ENCODE measurements at places on chromosomes 11 and 22.

GRCh38 chr11:132742929-132743328, 789.4 kb downstream of the OPCML start:
- no peak for DNase-seq

- DNase-seq, result no peak
Measured at GRCh38 chr11:115067471-115067870, 389.1 kb downstream of the NXPE2 start.

- DNase-seq, result no peak
Measured at GRCh38 chr11:18761741-18762140, 29.9 kb downstream of the PTPN5 start.

DNA sequence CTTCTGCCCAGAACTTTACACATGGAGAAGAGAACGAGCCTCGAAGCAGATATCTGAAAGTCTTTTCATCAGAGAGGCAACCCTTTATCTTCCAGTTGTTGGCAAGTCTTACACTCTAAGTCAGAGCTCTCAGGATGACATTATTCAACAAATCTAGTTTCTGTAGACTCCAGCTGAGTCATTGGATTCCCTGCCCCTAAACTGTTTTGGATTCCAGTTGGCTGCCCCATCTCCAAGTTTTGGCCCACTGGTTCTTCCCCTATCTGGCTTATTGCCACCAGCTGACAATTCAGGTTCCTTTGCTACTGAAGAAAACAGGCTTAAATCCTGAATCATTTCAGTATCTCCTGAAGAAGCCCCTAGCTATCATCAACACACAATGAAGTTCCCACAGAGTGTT, 14.2 kb downstream of the SAAL1 start:
- no peak for DNase-seq

GRCh38 chr11:114820621-114821020, 142.3 kb downstream of the NXPE2 start:
- DNase-seq, result no peak

DNA sequence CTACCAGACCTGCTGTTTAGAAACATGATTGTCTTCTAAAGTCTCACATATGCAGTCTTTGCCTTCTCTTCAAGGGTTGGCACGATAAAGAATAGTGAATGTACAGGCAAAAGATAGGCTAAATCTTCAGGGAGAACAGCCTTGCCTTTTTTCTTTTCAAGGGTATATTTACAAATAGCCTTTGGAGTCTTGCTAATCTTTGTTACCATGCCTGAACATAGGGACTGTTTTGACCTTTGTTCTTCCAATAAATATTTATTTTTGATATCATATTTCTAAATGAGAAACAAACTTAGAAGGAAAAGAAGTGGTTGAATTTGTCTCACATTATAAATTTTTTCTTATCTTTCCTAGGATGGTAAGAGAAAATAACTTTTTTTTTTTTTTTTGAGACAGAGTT, 12.7 kb downstream of the CSTPP1 start:
- no peak for DNase-seq

DNA sequence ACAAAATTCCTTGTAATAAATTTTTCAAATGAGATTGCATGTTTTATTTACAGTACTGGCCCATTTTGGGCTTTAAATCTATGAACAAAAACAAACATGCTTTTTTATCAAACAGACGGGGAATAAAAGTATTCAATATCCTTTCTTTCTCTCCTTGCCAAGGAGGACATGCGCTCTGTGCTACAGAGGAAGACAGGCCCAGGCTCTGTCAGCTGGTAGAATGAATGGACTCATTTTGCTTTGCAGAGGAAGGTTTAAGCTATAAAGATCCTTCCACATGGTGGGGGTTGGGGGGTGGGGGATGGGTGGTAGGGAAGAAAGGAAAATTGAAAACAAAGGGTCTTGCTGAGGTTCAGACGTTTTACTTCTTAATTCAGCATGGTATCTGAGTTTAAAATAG, 575.6 kb downstream of the INSC start:
- DNase-seq, result no peak

DNA sequence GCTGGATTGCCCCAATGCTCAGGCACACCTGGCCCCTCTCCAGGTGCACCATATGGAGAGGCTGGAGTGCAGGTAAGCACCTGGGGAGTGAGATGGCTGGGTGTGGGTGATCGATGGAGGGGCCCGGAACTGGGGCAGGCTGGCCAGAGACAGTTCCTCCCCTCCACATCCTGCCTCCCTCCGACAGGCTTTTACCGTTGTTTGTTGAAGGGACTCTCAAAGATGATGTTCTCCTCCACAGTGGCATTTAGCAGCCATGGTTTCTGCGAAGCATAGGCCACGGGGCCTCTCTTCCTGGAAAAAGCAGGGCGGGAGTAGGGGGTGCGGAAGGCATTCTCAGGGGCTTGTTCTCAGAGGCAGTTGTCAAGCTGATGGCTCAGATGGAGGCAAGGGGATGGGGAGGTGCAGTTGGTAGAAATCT, 25.9 kb upstream of the KCNJ11 start:
- no peak for DNase-seq

DNA sequence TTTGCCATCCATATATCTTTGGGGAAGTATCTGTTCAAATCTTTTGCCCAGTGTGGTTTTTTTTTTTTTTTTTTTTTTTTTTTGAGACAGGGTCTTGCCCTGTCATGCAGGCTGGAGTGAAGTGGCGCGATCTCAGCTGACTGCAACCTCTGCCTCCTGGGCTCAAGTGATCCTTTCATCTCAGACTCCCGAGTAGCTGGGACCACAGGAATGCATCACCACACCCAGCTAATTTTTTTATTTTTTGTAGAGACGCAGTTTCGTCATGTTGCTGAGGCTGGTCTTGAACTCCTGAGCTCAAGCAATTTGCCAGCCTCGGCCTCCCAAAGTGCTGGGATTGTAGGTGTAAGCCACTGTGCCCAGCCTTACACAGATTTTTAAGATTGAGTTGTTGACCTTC, 4.8 kb upstream of the FAM118A start:
- no peak for DNase-seq

- DNase-seq, result no peak
Measured at GRCh38 chr11:64839887-64840782, 4.3 kb downstream of the CDC42BPG start.

- DNase-seq, result no peak
Measured at GRCh38 chr11:104772806-104773241, 125.4 kb downstream of the CASP12 start.

- DNase-seq, result peak; percentile 90
Measured at GRCh38 chr11:77107950-77108349, 5.3 kb downstream of the OMP start.

DNA sequence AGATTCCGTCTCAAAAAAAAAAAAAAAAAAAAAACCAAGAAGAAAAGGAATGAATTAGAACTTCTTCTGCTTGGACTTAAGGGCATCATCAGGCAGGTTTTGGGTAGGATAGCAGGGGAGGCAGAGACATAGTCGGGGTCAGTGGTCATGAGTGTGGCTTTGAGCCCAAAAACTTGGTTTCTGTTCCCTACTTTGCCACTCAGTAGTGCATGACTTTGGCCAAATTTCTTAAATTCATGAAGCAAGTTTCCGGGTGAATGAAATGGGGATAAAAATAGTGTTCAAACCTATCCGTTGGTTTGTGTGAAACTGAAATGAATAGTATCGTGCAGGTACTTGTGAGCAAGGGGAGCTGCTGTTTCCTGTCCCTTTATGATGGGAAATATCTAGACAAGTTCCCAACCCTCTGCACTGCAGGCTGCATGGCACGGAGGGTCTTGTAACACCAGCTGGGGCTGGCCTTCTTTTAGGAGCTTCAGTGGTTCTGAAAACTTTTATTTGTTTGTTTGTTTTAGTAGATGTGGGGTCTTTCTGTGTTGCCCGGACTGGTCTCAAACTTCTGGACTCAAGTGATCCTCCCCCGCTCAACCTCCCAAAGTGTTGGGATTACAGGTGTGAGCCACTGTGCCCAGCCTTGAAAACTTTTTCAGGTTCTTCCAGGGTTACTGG, 18.4 kb downstream of the NEAT1 start:
- peak; percentile 27 for DNase-seq

DNA sequence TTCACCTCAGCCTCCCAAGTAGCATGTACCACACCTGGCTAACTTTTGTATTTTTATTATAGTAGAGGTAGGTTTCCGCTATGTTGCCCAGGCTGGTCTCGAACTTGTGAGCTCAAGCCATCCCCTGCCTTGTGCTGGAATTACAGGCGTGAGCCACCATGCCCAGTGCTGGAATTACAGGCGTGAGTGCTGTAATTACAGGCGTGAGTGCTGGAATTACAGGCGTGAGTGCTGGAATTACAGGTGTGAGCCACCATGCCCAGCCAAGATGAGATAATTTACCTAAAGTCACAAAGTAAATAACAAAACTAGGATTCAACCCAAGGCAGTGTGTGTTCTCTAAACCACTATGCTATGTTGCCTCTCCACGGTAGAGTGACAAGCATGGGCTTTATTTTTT, 3.6 kb upstream of the UBXN1 start:
- no peak for DNase-seq

DNA sequence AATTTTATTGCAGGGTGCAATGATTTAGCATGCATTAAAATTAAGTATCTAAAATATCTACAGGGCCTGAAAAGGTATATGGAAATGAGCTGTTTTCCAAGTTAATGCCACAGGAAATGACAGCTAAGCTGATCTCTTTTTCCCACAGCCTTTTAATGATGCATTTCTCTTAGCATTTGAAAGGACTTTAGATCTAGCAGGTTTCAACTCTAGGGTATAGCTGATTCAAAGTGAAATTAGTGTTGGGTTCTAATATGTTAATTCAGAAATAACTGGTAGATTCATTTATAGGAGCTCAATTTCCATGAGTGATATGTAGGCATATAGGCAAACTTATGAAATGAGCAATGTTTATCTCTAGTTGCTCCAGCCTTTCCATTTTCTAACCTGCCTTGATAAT, 274.2 kb downstream of the CASP12 start:
- DNase-seq, result no peak

GRCh38 chr11:31812383-31813381, 1.6 kb upstream of the PAX6 start:
- DNase-seq, result no peak

- no peak for DNase-seq
Measured at GRCh38 chr11:89420981-89421380, 70.2 kb downstream of the NOX4 start.

- no peak for DNase-seq
Measured at GRCh38 chr11:69837791-69838190, 18.6 kb upstream of the FGF3 start.

GRCh38 chr11:68527585-68527984, 67.0 kb downstream of the PPP6R3 start:
- DNase-seq, result no peak

DNA sequence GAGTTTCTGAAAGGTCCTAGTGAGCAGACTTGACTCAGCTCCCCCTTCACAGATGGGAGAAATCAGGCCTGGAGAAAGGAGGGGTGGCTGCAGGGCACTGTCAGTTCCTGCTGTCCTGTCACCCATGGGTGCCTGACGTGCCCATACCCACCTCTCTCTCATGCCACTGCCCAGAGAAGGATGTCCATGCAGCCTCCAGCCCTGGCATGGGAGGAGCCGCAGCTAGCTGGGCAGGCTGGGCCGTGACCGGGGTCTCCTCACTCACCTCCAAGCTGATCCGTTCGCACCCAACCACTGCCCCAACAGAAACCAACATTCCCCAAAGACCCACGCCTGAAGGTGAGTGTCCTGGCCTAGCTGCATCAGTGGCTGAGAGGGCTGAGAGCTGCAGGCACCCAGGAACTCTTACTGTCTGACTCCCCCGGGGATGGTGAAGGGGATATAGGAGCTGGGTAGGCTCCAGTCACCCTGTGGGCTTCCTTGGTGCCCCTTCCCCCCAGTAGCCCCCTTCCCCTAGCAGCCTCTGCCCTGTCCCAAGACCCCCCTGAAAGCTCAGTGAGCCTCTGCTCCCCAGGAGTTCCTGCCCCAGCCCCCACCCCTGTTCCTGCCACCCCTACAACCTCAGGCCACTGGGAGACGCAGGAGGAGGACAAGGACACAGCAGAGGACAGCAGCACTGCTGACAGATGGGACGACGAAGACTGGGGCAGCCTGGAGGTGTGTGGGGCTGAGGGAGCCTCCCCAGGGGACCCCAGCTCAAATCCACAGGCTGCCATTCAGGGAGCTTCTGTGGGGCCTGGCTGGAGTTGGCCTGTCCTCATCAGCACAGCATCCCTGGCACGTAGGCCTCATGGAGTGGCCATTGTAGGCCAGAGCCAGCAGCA, 11.8 kb downstream of the SCYL1 start:
- DNase-seq, result no peak

DNA sequence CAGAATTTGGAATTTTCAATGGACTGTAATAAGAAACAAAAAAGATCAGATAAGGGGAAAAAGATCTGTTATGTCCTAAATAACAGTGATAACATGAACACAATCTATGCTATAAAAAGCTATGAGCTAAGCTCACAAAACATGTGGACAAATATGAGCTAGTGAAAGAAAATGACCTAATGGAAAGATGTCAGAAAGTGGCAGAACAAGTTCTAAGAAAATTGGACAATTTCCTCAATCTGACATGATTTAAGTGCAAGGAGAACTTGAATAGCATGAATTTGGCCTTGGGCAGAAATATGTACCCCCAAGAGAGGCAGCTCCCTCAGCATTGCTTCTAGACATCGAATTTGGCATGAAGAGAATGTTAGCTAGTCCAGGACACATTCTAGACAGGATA, 212.0 kb upstream of the PGR start:
- DNase-seq, result no peak

DNA sequence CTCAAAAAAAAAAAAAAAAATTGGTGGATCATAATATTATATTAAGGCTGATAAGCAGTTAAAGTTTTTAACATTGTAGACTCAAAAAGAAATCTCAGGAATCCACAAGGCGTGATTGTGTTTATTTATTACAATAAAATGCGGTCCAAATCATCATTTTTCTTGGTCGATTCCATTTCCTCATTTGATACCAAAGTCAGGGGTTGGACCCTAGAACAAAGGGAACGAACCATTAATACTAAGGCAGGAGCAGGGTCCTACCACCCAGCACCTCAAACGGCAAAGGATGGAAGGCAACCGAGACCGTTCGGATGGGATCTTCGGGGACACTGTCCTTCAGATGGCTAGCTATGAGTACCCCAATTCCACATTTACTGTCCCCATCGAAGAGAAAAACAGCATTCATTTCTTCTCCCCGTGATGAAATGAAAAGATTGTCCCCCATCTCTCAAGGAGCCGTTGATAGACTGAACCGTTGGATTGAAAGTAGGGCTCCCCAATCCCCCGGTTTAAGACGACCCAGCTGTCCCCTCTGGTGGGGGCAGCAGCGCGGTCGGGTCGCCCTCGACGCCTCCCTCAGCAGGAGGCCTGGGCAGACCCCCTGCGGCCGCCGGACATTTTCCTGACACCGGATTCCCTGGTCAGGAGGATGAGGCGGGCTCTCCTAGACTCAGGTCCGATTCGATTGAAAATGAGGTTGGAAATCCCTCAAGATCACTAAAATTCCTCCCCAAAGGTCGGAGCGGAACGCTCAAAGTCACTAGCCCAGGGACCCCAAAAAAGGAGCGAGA, 607 bp downstream of the DMC1 start:
- no peak for DNase-seq

DNA sequence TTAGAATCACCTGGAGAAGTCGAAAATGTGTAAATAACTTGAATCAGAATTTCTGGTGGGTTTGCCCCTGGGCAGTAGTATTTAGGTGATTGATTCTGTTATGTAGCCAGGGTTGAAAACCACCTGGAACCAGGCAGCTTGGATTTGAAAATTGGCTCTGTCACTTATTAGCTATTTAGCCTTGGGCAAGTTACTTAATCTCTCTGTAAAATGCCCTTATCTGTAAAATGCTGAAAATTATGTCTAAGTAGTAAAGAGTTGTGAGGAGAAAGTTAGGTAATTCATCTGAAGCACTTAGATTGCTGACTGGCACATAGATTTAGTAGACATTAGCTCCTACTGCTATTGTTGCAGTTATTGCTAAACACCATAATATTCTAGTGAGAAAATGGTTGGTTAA, 49.3 kb downstream of the PPME1 start:
- DNase-seq, result no peak
